H1 (cell line): ENCODE measurements at places on chromosomes 16 and 17.

DNA sequence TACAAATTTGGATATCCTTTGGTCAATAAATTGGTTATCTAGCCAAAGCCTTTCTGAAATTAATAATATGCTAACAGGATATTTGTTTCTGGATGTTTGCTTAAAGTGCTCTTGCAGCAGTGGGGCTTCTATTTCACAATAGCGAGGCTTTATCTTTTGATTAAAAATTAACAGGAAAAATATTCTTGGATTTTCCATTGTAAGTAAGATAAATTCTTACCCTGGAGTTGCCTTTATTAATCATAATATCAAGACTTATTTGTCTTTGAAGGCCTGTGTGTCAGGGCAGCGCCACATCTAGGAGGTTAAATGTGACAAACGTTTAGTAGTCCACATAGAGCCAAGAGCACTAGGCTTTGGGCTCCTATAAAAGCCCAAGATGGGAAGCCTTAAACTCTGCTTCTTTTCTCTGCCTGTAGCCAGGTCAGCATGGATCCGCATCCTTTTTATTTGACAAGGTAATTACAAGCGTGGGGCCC, 5.3 kb downstream of the TMEM97 start:
- no peak for DNase-seq

DNA sequence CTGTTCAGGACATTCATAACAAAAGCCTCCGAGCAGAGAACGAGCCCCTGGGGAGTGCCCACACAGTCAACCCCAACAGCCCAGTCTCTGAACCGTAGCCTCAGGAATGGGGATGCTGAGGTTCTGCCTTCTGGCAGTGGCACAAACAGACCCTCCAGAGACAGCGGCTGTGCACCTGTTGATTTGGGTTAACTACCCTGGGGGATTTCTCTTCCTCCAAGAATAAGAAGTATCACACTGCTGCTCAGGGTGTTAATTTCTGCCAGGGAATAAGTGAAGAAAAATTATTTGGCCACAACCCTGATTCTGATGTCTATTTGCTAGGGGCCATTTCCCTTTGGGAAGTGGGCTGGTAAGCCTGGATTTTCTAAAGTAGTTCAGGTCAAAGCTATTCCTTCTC, 51.0 kb upstream of the PIRT start:
- no peak for DNase-seq

DNA sequence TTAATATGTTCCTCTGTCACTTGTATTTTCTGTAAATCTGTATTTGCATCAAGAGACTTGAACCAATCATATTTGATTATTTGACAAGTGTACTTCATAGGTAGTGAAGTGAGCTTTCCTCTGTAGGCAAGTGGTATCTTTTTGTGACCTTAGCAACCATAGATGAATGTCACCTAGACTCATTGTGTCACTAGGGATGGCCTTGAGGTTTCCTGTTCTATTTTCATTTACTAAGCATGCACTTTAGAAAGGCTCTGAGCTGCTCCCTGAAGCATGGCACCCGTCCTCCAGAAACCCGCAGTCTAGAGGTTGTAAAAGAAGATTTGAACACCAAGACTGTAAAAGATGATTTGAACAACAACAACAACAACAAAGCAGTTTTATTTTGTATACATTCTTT, 151.7 kb downstream of the PRKCB start:
- DNase-seq: no peak

DNA sequence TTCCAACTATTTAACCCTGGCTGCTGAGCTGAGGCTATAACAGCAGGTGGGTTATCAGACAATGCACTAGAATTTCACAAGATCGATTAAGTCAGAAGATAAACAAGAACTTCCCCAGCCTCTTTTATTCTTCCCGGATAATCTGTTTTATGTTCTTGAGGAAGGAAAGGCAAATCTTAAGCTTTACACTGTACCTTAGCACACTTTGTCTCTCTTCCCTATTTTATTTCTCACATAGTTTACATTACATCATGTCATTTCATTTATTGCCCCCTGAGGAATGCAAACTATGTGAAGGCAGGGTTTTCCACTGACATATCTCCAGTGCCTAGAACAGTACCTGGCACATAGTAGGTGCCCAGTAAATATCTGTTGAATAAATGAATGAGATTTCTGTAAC, 139.6 kb downstream of the SKAP1 start:
- no peak for DNase-seq

DNA sequence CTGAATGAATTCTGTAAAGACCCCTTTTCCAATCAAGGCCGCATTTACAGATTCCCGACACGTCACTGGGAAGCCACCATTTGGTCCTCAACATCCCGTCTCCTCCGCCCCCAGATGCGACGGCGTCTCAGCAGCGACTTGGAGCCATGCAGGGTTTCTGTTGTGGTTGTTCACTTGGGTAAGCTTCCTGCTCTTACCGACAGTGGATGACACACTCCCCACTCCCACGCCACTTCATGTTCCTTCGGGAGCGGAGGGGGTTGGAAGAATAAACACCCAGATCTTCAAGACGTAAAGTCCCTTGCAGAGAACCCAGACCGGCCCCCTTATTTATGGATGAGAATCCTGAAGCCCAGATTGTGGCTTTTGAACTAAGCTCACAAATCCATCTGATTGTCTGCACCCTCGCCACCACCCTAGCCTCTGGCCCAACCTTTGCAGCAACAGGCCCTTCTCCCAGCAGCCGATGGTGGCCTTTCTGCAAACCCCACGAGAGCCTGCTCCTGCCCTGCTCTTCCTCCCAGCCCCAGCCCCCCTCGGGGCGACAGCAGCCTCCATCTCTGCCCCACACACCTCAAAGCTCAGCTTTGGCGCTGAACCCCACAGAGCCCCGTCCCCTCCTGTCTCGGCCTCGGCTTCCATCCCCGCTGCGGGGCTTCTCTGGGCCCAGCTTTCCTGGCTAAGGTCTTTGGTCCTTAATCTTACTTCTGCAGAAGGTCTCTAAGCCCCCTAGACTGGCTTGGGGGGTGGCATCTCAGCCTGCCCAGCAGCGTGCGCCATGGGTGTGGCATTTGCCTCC, 19.0 kb upstream of the OSGIN1 start:
- no peak for DNase-seq

GRCh38 chr17:79504181-79504605, 106.7 kb downstream of the RBFOX3 start:
- no peak for DNase-seq

DNA sequence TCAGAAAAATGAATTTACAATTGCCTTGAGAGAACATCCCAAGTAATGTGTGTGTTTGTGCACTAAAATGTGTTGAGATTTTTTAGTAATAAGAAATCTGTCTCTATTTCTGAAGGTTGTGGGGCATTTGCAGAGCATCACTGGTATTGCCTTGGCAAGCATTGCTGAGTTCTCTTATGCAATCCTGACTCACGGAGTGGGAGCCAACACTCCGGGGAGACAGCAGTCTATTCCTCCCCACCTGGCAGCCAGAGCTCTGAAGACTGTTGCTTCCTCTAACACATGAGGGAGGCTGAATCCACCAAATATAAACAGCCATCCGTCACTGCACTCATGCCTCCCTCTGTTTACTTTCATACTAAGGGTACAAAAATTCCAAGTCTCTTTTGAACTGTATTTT, 10.6 kb downstream of the CNTD1 start:
- DNase-seq: no peak

- DNase-seq: no peak
Observed at GRCh38 chr17:6505425-6506142, 50.8 kb downstream of the PITPNM3 start.

DNA sequence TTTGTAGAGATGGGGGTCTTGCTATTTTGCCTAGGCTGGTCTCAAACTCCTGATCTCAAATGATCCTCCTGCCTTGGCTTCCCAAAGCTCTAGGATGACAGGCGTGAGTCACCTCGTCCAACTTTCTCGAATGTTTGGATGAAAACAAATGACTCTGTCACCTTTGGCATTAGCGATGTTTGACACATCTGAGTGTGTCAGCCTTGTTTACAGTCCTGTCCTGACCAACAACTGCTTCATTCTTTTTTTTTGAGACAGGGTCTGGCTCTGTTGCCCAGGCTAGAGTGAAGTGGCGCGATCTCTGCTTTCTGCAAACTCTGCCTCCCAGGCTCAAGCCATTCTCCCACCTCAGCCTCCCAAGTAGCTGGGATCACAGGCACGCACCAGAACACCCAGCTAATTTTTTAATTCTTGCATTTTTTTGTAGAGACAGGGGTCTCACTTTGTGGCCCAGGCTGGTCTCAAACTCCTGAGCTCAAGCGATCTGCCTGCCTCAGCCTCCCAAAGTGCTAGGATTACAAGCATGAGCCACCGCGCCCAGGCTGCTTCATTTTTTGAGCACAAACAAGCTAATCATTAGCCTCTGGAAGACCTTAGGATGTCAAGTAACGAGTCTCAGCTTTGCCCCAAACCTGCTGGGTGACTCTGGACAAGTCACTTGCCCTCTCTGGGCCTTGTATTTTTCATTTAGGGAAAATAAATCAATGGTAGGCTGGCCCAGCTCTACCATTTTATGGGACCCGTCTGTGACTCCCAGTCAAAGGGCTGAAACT, 7.4 kb downstream of the MYH11 start:
- DNase-seq: no peak

GRCh38 chr17:17928398-17929287, 43.6 kb downstream of the TOM1L2 start:
- DNase-seq: no peak

- DNase-seq: no peak
Observed at GRCh38 chr16:51898872-51899271, 648.1 kb downstream of the TOX3 start.
